ENCODE measurements at places on chromosomes 4 and X.

DNA sequence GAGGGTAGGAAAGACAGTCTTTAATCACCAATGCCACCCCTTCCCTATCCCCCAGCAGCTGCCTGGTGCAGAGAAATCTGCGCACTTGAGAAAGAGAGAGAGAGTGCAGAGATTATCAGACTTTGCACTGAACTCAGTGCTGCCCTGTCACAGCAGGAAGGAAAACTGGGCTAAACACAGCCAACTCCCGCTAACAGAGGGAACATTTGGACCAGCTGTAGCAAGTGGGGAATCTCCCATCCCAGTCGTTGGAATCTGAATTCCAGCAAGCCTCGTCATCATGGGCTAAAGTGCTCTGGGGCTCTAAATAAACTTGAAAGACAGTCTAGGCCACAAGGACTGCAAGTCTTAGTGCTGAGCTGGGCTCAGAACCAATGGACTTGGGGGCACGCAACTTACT, 168.7 kb downstream of the DLG3 start:
- DNase-seq: no peak

DNA sequence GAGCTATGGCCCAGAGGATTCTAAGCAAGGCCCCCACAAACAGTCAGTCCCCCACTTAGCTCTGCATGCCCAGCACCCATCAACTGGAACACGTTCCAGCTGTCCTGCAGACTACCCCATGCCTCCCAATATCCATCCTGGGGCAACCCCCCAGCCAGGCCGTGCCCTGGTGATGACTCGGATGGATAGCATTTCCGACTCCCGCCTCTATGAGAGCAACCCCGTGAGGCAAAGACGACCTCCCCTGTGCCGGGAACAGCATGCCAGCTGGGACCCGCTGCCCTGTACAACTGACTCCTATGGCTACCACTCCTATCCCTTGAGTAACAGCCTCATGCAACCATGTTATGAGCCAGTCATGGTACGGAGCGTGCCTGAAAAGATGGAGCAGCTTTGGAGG, 32.0 kb downstream of the LAS1L start:
- DNase-seq: no peak

- DNase-seq: no peak
These were observed 14.0 kb downstream of the DSPP start for GRCh38 chr4:87622303-87622702.

- DNase-seq: no peak
These were observed 7.8 kb downstream of the SERTM2 start for GRCh38 chrX:111519215-111519614.

DNA sequence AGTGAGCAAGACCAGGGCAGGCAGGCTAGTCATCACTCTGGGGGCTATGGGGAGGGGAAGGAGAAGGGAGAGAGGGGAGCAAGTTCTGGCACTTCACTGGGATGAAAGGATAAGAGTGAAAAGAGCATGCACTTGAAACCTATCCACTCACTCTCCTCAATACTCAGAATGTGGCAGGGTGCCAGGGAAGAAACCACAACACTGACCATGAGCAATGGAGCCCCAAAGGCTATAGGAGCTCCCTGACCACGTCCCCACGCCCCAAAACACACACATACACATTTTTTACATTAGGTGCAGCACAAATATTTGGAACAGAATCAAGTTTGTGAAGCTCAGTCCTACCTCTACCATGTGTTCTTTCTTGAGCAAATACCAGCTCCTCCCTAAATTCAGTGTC, 132.2 kb downstream of the IDS start:
- DNase-seq: no peak

GRCh38 chrX:77565278-77565677, 118.1 kb downstream of the FGF16 start:
- no peak for DNase-seq

DNA sequence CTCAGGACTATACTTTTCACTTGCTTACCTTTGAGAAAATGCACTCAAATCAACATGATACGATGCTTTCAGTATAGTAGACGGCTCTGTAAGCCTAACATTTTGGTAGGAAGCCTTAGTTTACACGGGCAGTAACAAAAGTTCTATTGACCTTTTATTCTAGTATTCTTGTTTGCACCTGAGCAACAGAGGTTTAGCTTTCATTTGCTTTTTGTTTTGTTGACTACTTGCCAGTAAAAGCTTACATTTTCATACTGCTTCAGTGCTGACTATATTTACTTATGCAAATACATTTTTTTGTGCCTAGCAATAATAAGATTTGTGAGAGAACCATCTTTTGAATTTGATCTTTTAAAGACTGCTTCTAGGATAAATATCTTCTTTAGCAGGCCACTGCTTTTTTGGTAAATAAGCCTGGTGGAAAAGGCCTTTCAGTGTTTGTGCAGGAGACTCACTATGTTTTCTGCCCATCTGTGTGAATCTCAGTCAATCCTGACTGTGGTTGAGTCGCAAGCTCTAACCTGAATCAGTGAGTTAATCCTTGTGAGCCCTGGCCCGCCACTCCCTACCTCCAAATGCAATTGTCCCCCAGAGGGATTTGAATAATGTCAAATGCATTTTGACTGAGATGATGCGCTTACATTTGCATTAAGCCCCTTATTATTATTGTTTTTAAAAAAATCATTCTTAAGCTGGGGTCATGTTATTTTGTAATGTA, 21.9 kb downstream of the FHIP1A start:
- no peak for DNase-seq

DNA sequence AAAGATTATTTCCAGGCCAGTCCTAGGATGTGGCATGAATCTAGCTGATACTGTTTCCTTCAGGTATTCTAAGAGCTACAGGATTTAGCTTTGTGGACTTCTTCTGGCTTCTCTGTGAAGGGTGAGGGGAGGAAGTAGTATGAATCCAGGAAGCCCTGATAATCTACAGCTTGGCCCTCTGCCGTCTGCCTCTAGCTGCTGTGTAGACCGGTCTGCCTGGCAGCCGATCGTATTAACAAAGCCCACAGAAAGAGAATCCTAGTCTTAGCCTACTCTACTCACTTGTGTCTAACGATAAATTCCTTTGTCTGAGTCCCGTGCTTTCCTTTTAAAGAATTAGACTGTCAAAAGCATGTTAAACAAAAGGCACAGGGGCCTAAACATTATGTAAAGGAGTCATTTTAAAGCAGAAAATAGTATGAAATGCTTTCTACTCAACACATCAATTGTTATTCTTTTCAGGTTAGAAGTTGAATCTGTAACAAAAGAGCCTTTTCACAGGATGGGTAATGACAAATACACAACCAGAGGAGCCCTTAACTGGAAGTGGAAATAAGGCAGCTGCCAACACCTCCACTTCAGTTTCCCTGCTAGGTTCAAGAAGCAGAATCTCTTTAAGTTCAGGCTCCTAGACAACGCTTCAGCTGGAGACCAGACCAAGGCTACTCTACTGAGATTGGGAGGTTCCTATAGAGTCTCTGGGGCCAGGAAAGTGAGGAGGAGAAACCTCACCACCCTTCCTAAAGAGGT, 48.9 kb upstream of the UCP1 start:
- DNase-seq: no peak

DNA sequence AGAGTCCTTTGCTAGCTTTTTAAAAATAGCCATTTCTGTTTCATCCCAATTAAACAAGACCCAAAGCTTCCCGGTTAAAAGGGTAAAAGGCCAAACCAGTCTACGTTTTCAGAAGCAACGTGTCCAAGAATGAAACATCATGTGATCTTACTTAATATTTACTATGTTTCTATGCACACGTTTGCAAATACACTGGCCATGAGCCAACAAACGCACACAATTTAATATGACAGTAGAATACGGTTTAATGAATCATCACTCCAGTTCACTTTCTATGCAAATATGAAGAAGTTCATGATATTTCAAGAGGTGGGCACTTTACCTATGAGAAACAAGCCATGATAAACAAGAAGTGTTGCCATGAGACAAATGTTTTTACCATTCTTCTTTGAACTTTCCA, 4.3 kb downstream of the NR0B1 start:
- DNase-seq: no peak

- no peak for DNase-seq
These were observed 214.6 kb upstream of the FAM241A start for GRCh38 chr4:111930659-111931058.

GRCh38 chr4:610411-611261, 14.7 kb upstream of the PDE6B start:
- DNase-seq: no peak

DNA sequence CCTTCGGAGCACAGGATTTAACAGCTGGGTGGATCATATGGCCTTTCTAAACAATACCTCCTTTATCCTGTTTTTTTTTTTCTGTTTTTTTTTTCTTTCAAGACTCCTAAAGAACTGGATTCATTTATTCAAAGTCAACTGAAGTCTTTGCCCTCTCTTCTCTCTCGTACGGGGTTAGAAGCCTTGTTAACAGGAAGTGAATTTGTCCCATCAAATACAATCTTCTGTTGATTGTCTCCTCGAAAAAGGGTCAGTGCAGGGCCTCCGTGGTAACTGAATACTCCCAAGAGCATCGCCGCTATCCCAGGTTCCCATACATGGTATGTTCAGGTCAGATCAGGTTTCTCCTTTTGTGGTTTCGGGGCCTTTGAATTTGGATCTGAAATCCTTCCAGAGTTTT, 1.8 kb upstream of the TMEM128 start:
- no peak for DNase-seq

DNA sequence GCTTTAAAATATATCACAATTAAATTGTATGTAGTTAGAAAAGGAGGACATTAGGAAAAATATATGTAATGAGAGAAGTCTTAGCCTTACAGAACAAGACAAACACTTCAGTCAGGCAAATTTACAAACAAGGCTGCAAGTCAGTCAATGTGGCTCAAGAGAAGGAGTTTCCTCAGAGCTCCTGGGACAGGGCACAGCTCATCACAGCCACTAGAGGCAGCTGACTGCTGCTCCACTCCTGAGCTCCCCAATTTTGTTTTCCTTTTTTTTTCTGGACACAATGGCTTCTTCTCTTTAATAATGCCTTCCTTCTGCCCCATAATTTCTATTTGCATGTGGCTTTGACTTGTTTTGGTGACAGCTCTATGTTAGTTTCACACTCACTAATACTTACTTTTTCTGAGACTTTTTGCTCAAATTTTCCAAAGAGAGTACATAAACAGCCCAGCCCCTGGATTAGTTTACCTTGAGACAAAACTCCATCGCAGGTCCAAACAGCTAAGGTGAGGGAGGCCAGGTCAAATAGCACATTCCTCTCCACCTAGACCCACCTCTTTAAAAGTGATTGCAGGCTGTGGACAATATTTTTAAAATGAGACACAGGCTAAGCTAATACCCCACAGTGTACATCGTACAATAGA, 850.4 kb upstream of the FRG1 start:
- DNase-seq: no peak

DNA sequence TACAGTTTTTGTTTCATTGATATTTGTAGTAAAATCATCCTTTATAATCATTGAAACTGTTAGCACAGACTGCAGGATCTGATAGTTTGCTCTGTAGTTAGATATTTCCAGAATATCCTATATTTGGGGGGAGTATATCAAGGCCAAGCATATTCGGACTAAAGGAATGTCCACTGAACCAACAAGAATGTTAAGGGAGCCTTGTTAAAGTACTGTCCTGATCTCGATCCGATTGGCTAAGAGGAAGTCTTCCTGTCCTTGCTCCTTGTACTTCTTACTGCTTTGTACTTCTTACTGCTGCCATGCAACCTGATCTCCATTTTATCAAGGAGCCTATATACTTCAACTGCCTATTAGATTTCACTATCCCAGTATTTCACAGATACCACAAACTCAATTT, 449.3 kb downstream of the RPA4 start:
- DNase-seq: no peak

- DNase-seq: peak; percentile 95
These were observed 51.2 kb upstream of the CHRNA9 start for GRCh38 chr4:40283968-40284367.

DNA sequence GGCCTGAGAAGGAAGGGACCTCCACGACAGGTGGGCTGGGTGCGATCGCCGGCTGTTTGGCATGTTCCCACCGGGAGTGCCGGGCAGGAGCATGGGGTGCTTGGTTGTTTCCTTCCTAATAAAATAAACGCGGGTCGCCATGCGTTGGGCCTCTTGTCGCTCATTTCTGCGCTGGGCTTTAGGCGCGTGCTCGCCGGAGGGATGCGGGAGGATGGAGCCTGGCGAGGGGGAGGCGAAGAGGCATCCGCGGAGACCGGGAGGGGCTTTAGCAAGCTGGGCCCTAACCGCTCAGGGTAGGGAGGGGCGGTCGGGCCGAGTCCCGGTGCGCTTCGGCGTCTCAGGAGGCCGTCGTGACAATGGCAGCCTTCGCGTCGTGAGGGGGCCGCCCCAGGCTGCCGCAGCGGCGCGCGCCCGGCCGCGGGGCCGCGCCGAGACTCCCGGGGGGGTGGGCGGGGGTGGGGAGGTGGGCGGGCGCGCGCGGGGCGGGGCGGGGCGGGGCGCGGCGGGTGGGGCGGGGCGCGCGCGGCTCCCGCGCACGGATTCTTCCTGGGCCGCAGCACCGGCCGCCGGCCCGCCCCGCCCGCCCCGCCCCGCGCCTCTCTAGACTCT, 476 bp upstream of the GDI1 start:
- DNase-seq: peak; percentile 44

- no peak for DNase-seq
These were observed 19.0 kb downstream of the MRPL1 start for GRCh38 chr4:77881460-77882295.

GRCh38 chr4:13355111-13355880, 128.8 kb downstream of the RAB28 start:
- no peak for DNase-seq

DNA sequence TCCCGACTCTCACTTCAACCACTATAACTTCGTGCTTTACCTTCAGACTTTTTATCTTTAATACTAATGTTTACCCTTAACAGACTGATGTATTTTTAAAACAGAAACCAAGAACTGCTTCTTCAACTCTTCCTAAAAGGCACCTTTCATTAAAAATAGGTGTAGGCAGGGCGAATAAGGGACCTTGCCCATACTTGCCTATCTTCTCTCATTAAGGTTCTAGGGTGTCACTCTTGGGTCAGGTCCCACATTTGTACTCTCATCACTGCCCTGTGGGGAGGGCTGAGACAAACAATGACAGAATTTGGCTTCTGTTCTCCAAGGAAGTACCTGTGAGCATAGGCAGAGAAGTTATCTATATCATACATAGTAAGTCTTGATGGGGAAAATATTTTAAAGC, 69.7 kb downstream of the ANKRD50 start:
- DNase-seq: no peak

Measured in stimulated activated CD4-positive, alpha-beta T cell treated with anti-CD3 and anti-CD28 coated beads, Interleukin-4, amount 100 ng/mL, for 4 hours (primary cell).